H1 (cell line): ENCODE measurements at places on chromosomes 3 and 15. TPM values are rescaled to one million over a fixed set of nuclear protein-coding genes. Genes with fewer than 3 reads are reported as not detected.

LDHAL6B gene
- total RNA-seq = not detected in 2 replicates

KLF15 gene
- 17.4 and 19.5 TPM in 2 replicates for total RNA-seq

CIDEC gene
- total RNA-seq = not detected in 2 replicates

THRB gene
- 3.7 and 3.9 TPM in 2 replicates for total RNA-seq

FBXW12 gene
- 0.35 TPM in 1 of 2 replicates, not detected in the other for total RNA-seq

CLEC3B gene
- total RNA-seq = not detected in 2 replicates

ARF4 gene
- 137 and 138 TPM in 2 replicates for total RNA-seq
